Ovary (tissue), 10 donors: ENCODE measurements at places on chromosomes 5 and 9. TPM values are rescaled to one million over a fixed set of nuclear protein-coding genes. Genes with fewer than 3 reads are reported as not detected.

GRCh38 chr5:13246053-13246452, 698.4 kb downstream of the DNAH5 start:
- no peak for DNase-seq

DNA sequence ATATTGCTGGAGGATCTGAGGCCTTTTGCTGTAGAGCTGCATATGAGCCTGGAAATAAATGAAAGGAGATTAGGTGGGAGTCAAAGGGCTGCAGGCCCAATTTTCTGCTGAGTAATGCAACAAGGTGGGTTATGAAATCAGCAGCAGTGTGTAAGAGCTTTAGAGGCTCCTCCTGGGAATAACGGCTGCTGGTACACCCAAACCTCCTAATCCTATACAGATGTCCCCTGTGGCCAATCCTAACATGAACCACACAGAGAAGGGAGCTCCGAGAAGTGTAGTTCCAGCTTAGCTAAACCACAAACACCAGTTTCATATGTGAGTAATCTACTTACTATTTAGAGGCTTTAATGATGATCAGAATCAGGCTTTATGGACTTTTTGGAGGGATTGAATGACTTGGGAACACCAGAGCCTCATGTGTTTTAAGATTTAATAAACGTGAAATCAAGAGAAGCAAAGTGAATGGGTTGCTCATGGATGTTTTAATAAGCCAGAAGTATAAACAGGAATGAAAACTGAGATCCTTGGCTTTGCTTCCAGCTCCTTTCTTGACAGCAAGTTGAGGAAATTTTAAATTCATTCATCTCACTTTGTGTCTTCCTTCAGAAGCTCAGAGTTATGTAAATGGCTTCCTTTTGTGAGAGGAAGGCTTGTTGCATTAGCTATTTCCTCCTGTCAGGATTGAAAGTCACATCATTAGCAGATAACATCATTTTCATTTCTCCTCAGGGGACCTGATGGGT, 437.5 kb downstream of the TMEM232 start:
- no peak for DNase-seq

SEMA5A gene
- total RNA-seq = 4.3 TPM

DNA sequence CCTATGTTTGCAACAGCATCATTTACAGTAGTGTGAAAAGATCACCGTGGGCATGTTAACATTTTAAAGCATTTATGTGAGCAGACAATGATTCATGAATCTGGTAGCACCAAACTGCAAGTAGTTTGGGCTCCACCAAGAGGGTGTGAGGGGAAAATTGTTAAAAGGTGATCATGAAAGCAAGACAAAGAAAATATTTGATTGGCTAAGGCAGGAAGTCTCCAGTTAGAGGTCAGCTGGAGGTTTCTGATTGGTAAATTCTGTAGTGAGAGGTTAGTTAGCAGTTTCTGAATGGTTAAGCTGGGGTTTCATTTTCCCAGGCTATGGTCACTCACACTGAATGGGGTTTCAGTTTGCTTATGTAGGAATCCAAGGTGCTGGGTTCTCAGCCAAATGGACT, 13.5 kb upstream of the DRD1 start:
- DNase-seq = no peak

DNA sequence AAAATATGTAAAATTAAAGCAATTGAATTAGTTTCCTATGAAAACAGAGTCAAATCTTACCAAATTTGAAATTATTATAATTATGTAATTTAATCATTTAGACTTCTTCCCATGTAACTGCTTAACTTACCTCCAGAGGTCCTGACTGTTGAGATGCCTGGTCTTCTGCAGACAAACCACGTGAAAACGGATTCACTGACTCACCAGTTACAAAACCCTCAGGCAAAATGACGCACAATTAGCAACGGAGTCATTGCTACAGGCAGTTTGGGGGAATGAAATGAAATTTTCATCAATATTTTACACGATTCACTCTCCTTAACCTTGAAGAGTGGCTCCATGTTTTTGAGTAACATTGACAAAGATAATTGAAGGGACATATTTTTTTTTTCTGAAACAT, 460.8 kb downstream of the MTRR start:
- no peak for DNase-seq

DNA sequence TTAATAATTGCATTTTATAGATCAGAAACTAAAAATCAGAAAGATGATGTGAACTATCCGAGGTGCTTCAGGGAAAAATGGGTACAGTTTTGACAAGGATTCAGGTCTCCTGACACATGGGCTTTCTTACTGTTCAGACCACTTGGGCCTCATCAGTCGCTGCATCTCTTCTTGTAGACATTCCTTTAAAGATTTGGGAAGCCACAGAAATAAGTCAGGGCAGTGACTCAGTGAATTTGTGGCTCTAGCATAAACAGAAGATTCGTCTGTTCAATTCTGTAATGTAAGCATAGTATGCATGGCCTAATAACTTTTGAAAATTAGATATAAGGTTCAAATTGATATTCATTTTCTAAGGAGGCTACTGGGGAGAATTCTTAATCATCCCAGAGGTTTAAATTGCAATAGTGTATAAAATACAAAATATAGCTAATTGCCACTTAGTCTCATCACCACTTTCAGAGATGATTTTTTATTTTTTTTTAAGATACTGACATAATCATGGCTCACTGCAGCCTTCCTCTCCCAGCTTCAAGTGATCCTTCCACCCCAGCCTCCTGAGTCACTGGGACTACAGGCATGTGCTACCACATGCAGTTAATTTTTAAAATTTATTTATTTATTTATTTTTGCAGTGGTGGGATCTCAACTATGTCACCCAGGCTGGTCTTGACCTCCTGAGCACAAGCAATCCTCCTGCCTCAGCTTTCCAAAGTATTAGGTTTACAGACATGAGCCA, 48.9 kb downstream of the RASEF start:
- DNase-seq = no peak

GRCh38 chr5:8685704-8686103, 816.8 kb downstream of the MTRR start:
- no peak for DNase-seq

DNA sequence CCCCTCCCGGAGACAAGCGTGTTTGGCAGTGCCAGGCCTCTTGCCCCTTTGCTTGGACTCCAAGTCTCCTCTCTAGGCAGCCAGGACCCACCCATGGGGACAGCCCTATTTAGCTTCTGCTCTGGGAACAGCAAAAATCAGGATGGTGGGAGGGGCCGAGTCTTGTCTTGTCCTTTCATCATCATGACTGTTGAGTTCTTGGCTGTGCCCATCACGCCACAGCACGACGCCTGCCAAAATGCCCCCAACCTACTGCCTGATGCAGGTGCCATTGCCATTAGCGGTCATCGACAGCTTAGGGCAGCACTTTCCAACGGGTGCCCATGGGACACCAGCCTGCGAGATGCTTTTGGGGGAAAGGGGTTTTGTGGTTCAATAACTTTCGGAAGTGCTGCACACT, 18.9 kb downstream of the PLPP7 start:
- no peak for DNase-seq

TXNDC8 gene
- total RNA-seq = not detected

DNA sequence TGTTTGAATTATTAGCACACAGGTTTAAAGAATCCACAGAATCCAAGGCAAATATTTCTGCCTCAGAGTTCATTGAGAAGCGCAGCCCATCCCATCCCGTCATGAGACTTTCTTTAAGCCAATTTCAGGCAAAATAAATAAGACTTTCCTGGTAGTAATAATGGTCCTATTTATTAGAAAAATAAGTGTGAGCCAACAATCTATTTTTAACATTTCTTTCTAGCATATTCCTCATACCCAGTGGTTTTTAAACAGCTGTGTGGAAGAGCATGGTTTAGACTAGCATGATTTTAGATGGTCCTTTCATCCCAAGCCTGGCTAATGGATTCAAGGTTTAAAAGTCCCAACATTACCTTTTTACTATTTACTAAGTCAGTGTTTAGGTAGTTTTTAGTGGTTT, 125.8 kb downstream of the SCAMP1 start:
- DNase-seq = no peak

EFNA5 gene
- total RNA-seq = 7.7 TPM

DNA sequence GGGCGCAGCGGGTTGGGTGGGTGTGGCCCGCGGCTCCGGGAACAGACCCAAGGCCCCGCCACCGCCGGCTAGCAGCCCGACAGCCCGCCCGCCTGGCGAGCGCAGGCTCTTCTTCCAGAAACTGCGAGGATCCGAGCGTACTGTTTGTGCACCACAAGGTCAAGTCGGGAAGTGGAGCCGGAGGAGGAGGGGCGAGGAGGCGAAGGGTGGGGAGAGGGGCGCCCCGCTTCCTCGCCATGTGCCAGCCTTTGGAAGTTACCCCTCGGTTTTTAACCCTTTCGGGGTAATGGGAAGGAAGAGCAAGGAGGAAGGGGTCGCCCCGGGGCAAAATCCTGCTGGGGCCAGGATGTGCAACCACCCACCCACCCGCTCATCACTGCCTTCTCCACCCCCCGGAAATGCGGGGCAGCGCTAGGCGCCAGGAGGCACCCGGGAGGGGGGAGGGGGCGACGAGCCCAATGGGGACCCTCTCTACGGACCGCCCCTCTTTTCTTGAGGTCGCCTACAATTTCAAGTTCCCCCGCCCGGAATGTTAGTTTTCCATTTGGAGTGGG, 1.1 kb upstream of the JADE2 start:
- DNase-seq = peak; percentile 89

ZNF354C gene
- total RNA-seq = 9.4 TPM

OLFM1 gene
- 6.5 TPM for total RNA-seq

- no peak for DNase-seq
Observed at GRCh38 chr9:101229606-101230005, 155.2 kb downstream of the BAAT start.

CHSY3 gene
- total RNA-seq = 0.13 TPM

- peak; percentile 48 for DNase-seq
Observed at GRCh38 chr9:33024126-33024965, 727 bp upstream of the DNAJA1 start.

DNA sequence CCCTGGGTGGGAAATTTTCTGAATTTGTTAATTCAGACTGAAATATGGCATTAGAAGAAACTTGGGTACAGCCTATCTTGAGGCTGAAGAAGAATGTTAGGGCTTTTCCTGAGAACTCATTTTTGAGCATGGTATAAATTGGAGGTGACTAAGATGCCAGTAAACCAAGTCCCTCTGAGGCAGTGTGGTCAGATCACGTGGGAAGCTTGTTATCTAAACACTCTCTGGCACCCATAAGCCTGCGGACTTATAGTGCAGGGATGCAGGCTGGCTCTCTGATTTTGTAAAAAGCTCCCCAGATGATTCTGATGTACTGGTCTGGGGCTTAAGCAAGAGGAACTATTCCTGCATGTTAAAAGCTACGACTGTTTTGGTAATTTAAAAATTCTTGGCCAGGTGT, 34.3 kb downstream of the MTMR12 start:
- no peak for DNase-seq

GRCh38 chr9:123620239-123620638, 264.2 kb downstream of the CRB2 start:
- DNase-seq = no peak

DNA sequence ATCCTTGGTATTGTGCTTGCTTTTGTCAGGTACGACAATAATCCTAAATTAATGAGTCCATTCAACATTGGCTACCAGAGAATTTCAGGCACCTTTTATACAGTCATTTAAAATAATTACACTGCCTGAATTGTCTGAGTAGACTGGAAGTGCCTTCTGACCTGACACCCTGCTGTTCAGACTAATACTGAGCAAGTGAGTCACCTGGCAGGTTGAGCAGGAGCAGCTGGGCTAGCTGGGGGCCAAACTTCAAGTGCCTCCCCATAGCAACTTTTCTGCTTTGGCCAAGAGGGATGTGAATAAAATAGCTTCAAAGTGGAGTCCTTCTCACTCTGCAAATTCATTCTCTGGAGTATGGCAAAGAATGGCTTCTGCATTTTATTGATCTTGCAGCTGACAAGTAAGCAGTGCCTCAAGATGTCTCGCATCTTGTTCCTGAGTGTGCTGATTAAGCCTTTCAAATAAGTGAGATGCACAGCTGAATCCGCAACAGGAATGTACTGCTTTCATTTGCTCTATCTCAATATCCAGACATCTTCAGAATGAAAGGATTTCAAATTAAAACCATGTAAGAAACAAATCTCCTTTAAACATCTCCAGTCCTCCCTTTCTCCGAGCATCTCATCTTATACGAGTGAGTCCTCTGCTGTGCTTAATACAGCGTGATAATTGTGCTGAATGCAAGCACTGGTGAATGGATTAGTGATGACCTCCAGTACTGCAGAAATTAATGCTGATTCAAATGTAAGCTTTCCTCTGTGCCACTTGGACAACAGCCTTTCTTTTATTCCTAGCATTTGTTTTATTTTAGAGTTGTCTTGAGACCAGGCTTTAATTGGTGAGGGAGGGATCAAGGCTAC, 271.2 kb downstream of the EDIL3 start:
- DNase-seq = no peak

DNA sequence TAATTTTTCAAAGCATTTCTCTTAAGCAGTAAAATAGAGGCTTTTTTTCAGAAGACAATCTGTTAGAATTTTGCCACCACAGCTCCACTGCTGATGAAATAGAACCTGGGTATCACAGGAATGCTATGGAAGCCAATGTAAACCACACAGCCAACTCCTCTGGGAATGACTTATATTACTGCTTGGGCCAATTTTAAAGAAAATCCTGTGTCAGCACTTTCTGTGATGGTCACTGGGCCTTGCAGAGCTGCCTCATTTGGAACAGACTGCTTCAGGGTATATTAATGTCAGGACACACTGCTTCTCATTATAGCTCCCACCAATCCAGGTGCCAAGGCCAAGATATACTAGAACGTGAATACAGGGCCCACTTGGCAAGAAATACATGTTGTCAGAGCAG, 144.1 kb upstream of the ACTBL2 start:
- no peak for DNase-seq

DNA sequence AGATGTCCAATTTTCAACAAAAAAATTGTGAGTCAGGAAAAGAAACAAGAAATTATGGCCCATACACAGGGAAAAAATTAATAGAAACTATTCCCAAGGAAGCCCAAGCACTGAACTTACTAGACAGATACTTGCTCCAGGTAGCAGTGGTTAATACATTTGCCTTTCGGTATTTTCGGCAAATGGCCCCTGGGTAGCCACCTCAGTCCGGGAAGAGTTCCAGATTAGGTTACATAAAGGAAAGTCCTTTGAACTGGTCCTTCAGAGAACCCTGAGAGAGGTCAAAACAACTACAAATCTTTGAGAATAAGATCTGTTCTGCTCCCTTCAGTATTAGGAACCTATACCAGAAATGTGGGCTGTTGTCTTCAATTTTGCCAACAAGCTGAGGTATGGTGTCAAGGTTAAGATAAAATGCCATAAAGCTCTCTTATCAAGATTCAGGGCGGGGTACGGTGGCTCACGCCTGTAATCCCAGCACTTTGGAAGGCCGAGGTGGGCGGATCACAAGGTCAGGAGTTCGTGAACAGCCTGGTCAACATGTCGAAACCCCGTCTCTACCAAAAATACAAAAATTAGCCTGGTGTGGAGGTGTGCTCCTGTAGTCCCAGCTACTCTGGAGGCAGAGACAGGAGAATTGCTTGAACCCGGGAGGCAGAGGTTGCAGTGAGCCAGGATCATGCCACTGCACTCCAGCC, 343.4 kb downstream of the CWC27 start:
- DNase-seq = no peak

CCDC152 gene
- total RNA-seq = 1.8 TPM

KIF20A gene
- 1.1 TPM for total RNA-seq

DNA sequence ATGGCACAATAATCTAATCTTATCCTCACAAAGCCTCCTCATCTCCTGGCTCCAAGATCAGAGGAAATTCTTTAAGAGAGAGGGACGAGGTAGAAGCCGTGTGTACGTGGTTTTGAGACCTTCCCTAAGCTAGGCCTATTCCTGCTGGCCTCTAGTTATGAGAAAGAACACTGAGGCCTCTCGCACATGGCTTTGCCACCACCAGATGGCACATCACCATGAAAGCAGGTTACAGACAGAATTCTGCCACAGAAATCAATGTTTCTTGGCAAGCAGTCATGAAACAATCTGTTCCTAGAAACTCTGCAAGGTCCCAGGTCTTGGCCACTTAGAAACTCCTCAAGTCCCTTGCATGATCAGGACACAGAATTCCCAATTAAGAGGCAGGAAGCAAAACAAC, 268.2 kb upstream of the TAS2R1 start:
- DNase-seq = no peak
